ENCODE measurements at places on chromosomes 1 and 21.

GRCh38 chr1:99537886-99538617 is 107.9 kb upstream of the PALMD start:
- no peak for DNase-seq

DNA sequence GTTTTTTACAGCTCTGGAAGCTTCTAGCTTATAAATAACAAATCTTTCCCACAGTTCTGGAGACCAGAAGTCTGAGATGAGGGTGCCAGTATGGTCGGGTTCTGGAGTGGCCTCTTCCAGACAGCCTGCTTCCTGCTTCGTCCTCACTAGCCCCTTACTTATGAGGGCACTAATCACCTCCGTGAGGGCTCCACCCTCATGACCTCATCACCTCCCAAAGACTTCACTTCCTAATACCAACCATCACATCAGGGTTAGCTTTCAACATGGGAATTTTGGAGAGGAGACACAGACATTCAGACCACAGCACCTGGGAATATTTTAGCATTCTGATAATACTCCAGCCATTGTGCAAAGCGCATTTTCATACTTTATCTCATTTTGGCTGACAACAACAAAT is 223.7 kb upstream of the IRF2BP2 start:
- no peak for DNase-seq

DNA sequence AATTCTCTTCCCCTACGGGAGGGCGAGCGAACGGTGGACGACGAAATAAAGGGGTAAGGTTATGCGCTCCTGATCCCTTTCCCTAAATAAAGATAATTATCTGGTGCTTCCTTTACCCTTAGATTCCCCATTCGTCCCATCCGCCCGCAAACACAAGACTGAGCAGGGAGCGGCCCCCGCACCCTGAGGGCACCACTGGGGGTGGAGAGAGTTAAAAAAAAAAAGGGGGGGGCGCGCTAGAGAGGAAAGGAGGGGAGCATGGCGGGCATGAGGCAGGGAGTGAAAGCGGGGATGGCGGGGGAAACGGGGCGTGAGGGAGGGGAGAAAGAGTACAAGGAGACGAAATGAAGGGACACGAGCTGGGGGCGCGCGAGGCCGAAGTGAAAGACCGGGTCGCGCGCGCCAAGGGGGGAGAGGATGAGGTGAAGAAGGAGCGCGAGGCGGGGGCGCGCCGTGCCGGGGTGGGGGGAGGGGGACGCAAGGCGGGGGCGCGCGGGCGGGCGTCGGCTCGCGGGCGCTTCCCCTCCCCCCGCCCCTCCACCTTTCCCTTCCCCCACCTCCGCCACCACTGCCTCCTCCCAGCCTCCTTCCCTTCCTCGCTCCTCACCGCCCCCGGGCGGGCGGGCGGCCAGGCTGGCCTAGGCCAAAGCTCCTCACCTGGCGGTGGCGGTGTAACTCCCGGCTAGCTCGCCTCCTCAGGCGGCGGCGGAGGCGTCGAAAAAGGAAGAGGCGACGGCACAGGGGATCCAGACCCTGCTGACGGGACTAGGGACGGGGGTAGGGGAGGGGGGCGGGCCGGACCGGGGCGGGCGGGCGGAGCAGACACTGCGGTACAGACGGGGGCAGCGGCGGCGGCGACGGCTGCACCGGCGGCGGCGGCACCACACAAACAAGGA is 448 bp downstream of the GATAD2B start:
- no peak for DNase-seq

DNA sequence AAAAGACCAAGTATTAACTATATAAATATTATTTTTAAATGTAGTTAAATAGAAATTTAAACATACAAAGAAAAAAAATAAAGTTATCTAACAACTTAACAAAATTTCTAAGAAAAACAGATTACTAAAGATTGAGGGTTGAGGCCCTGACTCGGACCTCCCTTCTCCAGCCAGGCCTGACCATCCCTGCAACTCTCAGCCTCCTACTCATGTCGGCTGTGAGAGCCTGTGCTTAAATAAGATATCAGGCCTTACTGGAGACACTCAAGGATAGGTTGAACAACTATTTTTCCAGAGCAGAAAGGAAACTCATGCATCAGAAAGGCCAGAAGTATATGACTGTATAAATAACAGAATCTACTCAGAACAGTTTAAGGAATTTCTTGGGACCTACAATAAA is 33.0 kb upstream of the PSMG1 start:
- DNase-seq: no peak

DNA sequence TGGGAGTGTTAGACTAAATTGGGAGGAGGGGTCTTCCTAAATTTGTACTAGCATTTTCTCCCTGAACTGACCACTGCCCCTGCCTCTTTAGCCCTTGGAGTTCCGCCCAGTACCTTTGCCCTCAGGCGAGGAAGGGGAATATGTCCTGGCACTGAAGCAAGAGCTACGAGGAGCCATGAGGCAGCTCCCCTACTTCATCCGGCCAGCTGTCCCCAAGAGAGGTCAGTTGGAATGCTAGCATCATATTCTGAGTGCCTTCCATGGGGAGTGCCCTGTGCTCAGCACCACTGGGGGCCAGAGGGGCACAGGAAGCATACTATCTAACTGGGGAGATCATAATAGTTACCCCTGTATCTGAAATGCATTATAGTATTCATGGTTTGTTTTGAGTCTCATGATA is 10.7 kb downstream of the POLR3GL start:
- no peak for DNase-seq

DNA sequence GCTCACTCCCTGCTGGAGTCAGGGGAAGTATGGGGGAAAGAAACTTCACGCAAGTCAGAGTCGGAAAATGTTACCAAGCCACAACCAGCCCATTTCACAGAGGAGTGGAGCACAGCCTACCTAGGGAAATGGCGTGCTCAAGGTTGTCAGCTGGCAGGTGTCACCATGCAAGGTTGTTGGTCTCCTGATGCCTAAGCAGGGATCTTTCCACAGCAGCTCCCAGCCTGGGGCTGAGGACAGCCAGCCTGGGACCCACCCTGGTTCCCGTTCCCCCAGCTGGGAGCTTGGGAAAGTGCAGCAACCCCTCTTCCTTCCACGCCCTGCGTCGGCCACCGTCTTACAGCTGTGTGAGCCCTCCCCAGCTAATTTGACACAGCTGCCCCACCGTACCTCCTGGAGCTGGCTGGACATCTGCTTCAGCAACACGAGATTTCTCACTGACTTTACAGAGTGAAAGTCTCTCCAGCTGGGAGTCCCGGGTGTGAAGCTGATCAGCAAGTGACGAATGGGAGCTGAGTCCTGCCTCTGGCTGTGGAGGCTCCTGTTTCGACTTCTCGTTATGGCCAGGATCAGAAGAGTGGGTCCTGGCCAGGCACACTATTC is 224.6 kb upstream of the RAB4A start:
- no peak for DNase-seq

DNA sequence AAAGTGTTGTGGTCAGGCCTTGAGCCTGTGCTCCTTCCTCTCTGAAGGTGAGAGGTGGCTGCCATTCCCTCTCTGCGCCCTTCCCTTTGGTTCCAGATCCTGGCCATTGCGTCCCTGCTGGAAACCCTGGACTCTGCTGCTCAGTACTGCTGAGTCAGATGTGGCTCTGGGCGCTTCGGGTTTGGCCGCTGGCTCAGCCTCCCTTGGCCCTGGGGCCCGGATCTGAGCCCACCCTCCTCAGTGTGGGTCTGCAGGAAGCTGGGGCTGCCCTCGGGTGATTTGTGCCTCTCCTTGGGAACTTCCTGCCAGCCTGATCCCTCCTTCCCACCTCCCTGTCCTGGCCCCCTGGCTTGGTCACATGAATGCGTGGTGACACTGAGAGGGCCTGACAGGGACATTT is 32.2 kb downstream of the QSOX1 start:
- DNase-seq: no peak

- DNase-seq: no peak
Measured at GRCh38 chr1:38308780-38309179, 262.2 kb upstream of the POU3F1 start.

DNA sequence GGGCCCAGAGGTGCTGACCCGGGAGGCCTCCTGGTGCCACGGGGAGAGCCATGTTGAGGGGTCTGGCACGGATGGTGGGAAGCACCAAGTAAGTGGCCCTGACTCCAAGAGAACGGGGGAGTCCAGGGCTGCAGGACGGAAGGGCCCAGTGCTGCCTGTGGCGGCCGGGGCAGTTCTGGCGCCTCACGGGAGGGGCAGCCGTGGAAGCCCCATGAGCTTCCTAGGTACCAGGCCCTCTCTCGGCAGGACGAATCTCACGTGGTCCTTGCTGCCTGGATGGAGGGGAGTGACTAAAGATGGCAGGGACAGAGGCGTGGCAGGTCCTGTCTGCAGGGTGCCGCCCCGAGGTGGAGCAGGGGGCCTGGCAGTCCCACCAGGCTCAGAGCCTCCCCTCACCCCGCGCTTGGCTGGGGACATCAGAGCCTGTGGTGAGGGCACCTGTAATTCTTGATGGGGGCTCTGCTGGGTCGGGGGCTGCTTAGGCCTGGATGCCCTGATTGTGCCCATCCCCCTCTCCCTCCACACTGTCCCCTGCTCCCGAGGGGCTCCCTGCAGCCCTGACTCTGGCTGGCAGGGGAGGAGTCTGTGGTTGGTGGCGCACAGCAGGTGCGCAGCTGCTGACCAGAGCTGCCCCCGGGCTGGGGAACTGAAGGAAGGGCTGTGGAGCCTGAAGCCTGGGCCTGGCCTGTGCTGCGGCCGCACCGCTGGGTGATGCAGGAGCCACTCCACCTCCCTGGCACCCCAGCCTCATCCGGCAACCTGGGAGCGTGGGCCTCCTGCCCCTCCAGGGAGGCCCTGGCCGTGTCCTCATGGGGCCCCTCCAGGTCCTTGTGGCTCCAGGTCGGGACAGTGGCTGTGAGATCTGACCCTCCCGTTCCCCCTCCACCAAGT is 31.4 kb downstream of the POFUT2 start:
- DNase-seq: no peak

GRCh38 chr1:59455206-59455605 is 158.3 kb downstream of the FGGY start:
- DNase-seq: no peak

GRCh38 chr1:207366022-207366421 is 44.5 kb downstream of the CD55 start:
- DNase-seq: no peak

All from NCI-H187 treated with DMSO at 0.1 percent for 48 hours (cell line).